Bone marrow (tissue), 2 donors: ENCODE measurements at places on chromosomes 6 and 20.

GRCh38 chr6:56772737-56773184 lies 130.1 kb upstream of the DST start:
- DNase-seq: no peak

- DNase-seq: no peak
These were observed 40.1 kb upstream of the DYNLRB1 start for GRCh38 chr20:34475979-34476736.

GRCh38 chr20:49699200-49699992 lies 14.3 kb downstream of the B4GALT5 start:
- DNase-seq: no peak

GRCh38 chr6:40803897-40804702 lies 216.9 kb upstream of the LRFN2 start:
- DNase-seq: no peak

- peak; percentile 90 for DNase-seq
These were observed at the start of gene PPARD for GRCh38 chr6:35342258-35343091. TSS of gene PPARD (plus strand) at chr6:35342558. CDS start at chr6:35411088, 68,530 bp downstream.

DNA sequence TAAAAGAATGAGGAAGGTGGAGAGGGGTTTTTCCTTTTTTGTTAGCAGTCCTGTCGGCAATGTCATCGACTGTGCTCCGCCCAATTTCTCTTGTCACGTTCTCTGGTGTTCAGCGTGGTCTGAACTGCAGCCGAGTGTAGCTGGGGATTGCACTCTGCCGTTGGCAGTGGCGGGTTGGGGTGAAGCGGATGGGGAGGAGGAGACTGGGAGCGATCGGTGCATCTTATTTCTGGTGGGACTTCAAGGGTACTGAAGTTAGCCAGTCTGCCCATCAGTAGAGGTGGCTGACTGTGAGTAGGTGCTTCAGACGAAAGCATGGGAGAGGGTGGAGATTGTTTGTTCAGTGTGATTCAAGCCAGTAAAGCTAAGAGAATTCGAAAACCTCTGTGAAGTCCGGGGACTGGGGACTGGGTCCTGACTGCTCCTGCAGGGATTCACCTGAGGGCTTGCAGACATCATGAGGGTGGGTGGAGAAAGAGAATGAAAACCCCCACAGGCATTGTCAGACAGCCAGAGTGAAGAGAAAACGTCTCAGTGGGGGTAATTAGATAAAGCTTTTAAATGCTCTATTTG lies 5.1 kb downstream of the RREB1 start:
- DNase-seq: peak; percentile 39

GRCh38 chr6:65531533-65531932 lies 175.5 kb downstream of the EYS start:
- no peak for DNase-seq

- no peak for DNase-seq
These were observed 6.5 kb upstream of the GPR31 start for GRCh38 chr6:167164261-167164660.

- no peak for DNase-seq
These were observed 1.3 kb upstream of the RAMACL start for GRCh38 chr6:166587631-166588413.

DNA sequence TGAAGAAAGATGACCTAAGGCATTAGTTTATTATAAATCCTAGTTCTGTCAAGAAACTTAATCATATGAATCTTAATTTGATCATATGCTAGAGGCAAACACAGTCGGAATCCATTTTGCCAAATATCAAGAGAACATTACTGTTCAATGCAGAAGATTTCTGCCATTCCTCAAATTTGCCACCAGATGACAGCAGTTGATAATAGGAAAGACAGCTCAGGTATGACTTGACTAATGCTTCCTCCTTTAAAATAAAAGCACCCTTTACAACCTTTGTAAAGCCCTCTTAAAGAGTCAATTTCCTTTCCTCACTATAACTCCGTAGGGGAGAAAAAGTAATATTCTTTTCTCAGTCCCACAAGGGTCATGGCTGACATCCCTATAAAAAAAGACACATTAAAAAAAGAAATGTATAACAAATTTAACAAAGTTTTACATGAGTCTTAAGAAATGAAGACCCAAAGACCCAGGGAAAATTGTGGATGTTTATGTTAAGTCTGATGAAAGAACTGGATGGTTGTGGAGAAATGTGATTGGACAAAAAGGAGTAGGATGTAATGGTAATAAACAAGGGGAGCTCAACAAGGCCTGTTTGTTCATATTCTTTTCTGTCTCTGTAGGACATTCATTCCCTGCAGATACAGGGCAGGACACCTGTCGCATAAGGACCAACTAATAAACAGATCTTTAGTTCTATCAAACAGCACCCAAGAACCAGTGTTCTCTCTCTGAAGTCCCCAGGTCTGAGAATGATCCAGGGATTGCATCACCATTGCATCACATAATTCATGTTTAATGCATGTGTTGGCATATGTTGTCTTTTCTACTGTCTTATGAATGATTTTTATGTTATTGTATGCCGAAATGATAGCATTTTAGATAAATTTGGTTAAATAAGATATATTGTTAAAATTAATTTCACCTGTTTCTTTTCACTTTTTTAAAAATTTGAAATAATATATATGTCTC lies 23.0 kb upstream of the IL17A start:
- no peak for DNase-seq

- DNase-seq: peak; percentile 99
These were observed 219.8 kb upstream of the ARID1B start for GRCh38 chr6:156557251-156557910.

- DNase-seq: no peak
These were observed 32.8 kb upstream of the ENPP5 start for GRCh38 chr6:46203391-46204177.

DNA sequence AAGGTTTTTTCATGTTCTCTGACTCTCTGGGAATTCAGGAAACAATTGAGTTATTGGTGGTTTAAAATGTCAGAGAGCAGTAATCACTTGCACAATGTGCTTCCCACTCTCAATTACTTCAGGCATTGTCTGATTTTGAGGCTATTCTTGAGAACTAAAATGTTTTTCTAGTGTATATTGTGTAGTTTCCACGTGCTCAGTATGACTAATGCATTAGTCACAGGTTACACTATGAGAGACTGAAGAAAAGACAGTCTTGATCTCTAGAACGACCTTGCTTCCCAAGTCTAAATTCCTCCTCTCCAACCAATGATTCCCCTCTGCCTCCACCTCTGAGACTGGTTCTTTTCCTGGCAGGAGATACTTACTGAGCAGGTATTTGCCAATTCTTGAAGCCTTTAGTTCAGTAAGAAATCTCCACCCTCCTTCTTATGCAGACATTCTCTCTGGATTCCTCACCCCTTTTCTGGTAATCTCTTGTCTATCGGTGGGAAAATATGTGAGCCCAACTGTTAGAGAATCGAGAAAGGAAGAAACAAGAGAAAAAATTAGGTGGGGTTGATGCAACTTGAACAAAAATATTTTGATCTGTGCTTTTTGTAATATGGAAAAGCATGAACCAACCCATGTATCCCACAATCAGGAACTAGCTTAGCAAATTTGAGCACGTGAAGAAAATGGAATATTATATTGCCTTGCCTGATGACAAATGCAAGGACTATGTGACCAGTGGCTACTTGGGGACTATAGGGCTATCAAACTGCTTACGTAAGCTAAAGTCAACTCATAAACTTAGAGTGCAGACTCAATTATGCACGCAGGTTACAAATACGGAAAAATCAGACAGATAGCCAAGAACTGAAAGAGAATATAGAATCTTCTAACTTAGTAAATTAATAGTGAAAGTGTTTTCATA lies 61.1 kb upstream of the SLC22A16 start:
- no peak for DNase-seq

DNA sequence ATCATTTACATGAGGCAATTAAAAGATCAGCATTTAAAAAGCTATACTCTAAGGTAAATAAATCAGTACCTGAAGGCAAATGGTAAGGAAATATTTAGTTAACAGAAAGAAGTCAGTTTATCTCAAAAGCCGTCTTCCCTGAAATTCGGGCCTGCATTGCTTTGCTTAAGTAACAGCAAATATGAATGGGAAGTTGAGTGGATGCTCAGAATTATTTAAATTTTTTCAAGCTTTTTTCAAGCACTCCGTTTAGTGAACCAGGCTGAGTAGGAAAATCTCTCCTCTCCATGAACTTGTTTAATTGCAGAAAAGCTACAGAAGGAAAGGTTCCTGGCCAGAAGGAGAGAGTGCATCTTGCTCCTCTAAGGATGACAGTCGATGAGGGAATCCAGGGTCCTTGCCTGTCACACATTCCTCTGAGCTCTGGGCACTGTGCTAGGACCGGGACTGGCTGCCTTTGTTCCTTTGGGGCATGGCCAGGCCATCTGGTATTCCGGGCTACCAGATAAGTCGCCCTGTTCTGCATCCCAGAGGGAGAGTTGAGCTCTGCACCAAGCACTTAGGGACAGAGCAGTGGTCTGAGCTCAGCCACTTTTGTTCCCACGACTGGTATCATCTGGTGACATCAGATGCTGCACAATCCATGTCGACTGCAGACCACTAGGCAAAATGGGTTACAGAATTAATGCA lies 77.6 kb downstream of the RIN2 start:
- DNase-seq: no peak

- DNase-seq: no peak
These were observed 242.1 kb downstream of the PRKN start for GRCh38 chr6:162485464-162485863.

DNA sequence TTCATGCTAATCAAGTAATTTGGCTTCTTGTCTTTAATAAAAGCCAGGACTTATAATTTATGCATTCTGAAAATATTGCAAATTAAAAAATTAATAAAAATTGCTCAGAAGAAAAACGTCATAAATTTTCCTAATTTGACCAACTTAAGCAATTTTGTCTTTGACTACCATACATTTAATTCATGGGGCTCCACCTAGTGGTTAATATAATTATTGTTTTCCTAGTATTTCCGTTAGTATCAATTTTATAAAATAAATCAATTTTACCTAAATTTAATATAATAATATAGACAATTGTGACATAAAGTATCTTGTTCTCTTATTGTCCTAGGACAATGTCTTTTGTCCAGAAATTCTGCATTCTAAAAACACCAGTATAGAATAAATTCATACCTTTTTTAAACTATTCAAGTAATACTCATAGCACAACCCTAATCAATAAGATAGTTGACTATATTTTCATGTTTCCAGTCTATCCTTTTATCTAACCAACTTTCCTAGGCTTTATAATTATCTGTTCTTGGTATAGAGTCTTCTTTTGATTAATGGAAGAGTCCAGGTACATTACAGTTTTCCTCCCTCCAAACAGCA lies 319.9 kb downstream of the TRDN start:
- no peak for DNase-seq

DNA sequence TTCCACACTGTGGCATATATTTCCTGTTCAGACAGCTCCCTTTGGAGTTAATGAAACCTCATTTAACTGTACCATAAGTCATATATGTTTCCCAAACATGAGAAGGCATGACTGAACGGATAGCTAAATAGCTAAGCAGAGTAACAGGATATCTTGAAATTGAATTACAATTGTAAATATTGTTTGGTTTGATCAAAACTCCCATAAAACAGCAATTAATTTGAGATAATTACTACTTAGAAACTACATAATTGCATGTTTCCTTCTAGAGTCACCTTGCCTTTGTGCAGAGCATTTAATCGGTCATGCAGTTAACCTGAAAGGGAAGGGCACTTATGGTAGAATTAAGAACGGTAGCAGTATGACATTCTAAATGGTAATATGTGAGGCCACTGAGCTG lies 179.0 kb upstream of the MAP3K7 start:
- no peak for DNase-seq

- DNase-seq: no peak
These were observed 33.4 kb upstream of the MRGBP start for GRCh38 chr20:62762801-62763368.
